T-helper 2 cell treated with Interferon-gamma antibody and Interleukin-4, amounts not matched to agents 5 μg/mL and 100 μg/mL, for 36 hours (primary cell): ENCODE measurements at places on chromosomes 5 and 9.
A peak's percentile ranks its signal among the peaks of the same experiment; 100 is the strongest.

DNA sequence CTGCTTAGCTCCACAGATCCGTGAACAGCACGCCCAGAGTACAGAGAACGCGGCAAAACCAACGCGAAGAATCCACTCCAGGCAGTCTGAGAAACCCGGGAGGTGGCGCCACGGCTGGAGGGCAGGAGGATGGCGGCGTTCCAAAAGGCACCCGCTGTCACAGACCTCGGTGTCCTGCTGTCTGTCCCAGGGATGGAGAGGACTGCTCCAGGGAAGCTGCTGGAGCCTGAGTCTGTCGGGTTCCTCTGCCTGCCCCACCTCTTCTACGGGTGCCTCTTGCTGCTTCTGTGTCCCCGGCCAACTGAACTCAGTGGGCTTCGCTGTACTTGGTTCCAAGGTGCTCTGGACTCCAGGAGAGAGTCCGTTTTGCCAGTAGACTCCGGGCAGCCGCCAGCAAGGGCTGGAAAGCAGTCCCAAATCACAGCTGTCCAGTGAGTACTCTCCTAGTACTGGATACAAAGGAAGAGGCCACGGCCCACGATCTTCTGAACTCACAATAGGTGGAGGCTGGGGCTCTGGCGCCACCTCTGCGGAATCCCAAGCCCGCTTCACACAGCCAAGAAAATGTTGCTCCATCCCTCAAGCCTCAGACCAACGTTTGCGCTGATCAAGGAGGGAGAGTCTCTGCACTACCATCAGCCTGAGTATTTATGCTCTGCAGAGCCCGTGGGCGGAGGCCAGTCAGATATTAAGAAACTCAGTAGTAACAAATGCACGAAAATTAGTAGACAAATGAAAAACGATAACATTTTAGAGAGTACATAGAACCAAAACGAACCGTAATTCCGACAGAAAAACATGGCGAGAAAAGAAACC lies 440 bp downstream of the ANXA2R start:
- peak; percentile 67 for DNase-seq
- no peaks in the 10 kb centered on the region for H3K27me3 ChIP-seq
- H3K4me3 ChIP-seq: peak overlapping the region; percentile 93

- H3K27ac ChIP-seq: no peak overlapping the region
- DNase-seq: no peak
- H3K27me3 ChIP-seq: peaks cover 2% of the 10 kb centered on the region
- no peak overlapping the region for H3K4me3 ChIP-seq
- H3K36me3 ChIP-seq: no peaks in the 10 kb centered on the region
- H3K4me1 ChIP-seq: no peaks in the 10 kb centered on the region
Observed at GRCh38 chr5:78718824-78719223, 70.3 kb upstream of the LHFPL2 start.

GRCh38 chr5:118042076-118042475 lies 946.3 kb downstream of the DTWD2 start:
- no peak overlapping the region for H3K27ac ChIP-seq
- no peak overlapping the region for H3K4me3 ChIP-seq
- H3K27me3 ChIP-seq: no peaks in the 10 kb centered on the region
- H3K4me1 ChIP-seq: no peaks in the 10 kb centered on the region

- H3K27ac ChIP-seq: no peak within 1 kb of the TSS
- H3K36me3 ChIP-seq: no peaks in the 10 kb centered on the region
- H3K4me3 ChIP-seq: no peak within 1 kb of the TSS
- H3K27me3 ChIP-seq: peaks cover 45% of the 10 kb centered on the region
- no peaks in the 10 kb centered on the region for H3K4me1 ChIP-seq
Observed at GRCh38 chr9:76905791-76906646, at the start of gene PRUNE2. Gene PRUNE2 (minus strand): TSS chr9:76906114. CDS start chr9:76905963, 151 bp downstream.

DNA sequence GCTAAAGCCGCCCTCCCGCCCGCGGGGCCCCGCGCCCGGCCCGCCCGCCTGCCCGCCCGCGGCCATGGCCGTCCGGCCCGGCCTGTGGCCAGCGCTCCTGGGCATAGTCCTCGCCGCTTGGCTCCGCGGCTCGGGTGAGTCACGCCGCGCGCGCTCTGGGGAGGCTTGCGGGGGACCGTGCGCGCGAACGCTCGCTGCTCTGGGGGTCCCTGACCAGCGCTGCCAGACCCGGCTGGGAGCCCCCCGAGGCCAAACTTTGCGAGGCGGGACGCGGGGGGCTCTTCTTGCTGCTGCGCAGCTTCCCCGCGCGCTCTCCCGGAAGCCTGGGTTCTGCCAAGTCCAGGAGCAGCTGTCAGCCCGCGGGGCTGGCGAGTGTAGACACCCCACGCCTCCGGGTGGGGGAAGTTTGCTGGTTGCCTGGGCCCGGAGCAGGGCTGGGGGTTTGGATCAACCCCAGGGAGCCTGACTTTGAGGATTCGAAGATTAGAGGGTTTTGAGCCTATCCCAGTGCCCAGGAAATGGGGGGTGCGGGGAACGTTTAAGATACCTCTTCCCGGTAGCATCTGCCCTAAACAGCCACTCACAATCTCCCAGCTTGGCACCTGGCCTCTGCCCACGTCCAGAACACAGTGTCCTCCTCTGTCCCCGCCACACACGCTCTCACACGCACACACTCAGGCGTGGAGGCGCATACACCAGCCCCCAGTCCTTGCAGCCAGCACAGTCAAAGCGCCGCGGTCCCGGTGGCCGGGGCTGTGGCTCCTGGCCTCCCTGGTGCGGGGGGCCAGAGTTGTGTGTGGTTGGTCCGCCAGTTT lies 535 bp downstream of the UNC5A start:
- no peak overlapping the region for H3K27ac ChIP-seq
- H3K27me3 ChIP-seq: peaks cover 62% of the 10 kb centered on the region
- peaks cover 1% of the 10 kb centered on the region for H3K4me1 ChIP-seq
- no peaks in the 10 kb centered on the region for H3K36me3 ChIP-seq
- H3K4me3 ChIP-seq: peak overlapping the region; percentile 75

GRCh38 chr9:135443797-135444425 lies 35.7 kb upstream of the PPP1R26 start:
- no peak for DNase-seq
- H3K4me1 ChIP-seq: peaks cover under 1% of the 10 kb centered on the region
- H3K27me3 ChIP-seq: peaks cover 2% of the 10 kb centered on the region
- H3K27ac ChIP-seq: no peak overlapping the region
- no peaks in the 10 kb centered on the region for H3K36me3 ChIP-seq
- no peak overlapping the region for H3K4me3 ChIP-seq

- no peak for DNase-seq
- H3K4me3 ChIP-seq: no peak overlapping the region
- H3K36me3 ChIP-seq: no peaks in the 10 kb centered on the region
- H3K27me3 ChIP-seq: no peaks in the 10 kb centered on the region
- H3K27ac ChIP-seq: no peak overlapping the region
Observed at GRCh38 chr9:29793970-29794369, 2220.7 kb upstream of the C9orf72 start.

- no peak overlapping the region for H3K27ac ChIP-seq
- no peak for DNase-seq
- H3K36me3 ChIP-seq: peaks cover 43% of the 10 kb centered on the region
Observed at GRCh38 chr5:37184748-37185364, 64.3 kb downstream of the CPLANE1 start.

- H3K36me3 ChIP-seq: no peaks in the 10 kb centered on the region
- H3K27me3 ChIP-seq: no peaks in the 10 kb centered on the region
- no peak for DNase-seq
- no peak overlapping the region for H3K4me3 ChIP-seq
- H3K4me1 ChIP-seq: peaks cover 45% of the 10 kb centered on the region
Observed at GRCh38 chr5:160441311-160441781, 19.7 kb downstream of the PTTG1 start.

GRCh38 chr9:2198956-2199635 lies 183.9 kb downstream of the SMARCA2 start:
- no peak overlapping the region for H3K27ac ChIP-seq
- peaks cover 31% of the 10 kb centered on the region for H3K36me3 ChIP-seq
- no peak overlapping the region for H3K4me3 ChIP-seq

DNA sequence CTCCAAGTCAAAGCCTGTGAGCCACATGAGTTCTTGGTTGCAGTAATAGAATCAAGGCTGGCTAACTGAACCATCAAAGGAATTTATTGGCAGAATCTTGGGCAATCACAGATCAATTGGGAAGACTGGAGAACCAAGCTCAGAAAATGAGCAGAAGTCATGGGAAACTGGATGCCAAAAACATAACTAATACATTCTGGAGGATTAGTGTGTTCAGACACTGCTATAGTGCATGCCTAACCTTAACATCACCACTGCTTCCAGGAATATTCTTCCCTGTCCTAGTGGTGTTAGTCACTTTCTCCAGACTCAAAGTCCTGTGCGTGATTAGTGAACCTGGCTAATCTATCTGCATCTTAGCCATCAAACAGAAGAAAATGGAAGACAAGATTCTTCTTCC lies 843.7 kb downstream of the EFNA5 start:
- DNase-seq: no peak
- H3K27ac ChIP-seq: no peak overlapping the region
- no peaks in the 10 kb centered on the region for H3K27me3 ChIP-seq
- H3K36me3 ChIP-seq: no peaks in the 10 kb centered on the region

- no peak for DNase-seq
- H3K4me3 ChIP-seq: no peak overlapping the region
- H3K27ac ChIP-seq: no peak overlapping the region
Observed at GRCh38 chr5:11139217-11139865, 378.3 kb upstream of the DAP start.

DNA sequence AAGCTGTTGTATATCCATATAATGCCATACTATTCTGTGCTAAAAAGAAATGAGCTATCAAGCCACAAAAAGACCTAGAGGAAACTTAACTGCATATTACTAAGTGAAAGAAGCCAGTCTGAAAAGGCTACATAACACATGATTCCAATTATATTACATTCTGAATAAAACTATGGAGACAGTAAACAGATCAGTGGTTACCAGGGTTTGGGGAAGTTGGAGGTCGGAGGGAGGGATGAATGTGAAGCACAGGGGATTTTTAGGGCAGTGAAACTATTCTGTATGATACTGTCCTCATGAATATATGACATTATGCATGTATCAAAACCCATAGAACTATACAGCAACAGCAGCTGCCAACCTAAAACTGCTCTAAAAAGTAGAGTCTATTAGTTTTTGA lies 5.6 kb upstream of the RFK start:
- DNase-seq: no peak
- H3K36me3 ChIP-seq: no peaks in the 10 kb centered on the region
- H3K4me1 ChIP-seq: peaks cover 25% of the 10 kb centered on the region
- no peak overlapping the region for H3K4me3 ChIP-seq
- no peak overlapping the region for H3K27ac ChIP-seq

- H3K27ac ChIP-seq: no peak overlapping the region
- H3K4me3 ChIP-seq: no peak overlapping the region
- no peaks in the 10 kb centered on the region for H3K27me3 ChIP-seq
- H3K36me3 ChIP-seq: peaks cover 2% of the 10 kb centered on the region
- no peak for DNase-seq
- H3K4me1 ChIP-seq: peaks cover 9% of the 10 kb centered on the region
Observed at GRCh38 chr5:131228646-131229045, 35.2 kb upstream of the CDC42SE2 start.

GRCh38 chr9:109242014-109242413 lies 75.0 kb upstream of the FRRS1L start:
- H3K4me1 ChIP-seq: peaks cover 2% of the 10 kb centered on the region
- no peak overlapping the region for H3K27ac ChIP-seq
- H3K4me3 ChIP-seq: no peak overlapping the region
- H3K36me3 ChIP-seq: no peaks in the 10 kb centered on the region

GRCh38 chr5:72649449-72649848 lies 142.2 kb upstream of the ZNF366 start:
- no peak overlapping the region for H3K4me3 ChIP-seq
- H3K36me3 ChIP-seq: no peaks in the 10 kb centered on the region
- no peak overlapping the region for H3K27ac ChIP-seq
- no peaks in the 10 kb centered on the region for H3K4me1 ChIP-seq
- no peaks in the 10 kb centered on the region for H3K27me3 ChIP-seq
- no peak for DNase-seq

DNA sequence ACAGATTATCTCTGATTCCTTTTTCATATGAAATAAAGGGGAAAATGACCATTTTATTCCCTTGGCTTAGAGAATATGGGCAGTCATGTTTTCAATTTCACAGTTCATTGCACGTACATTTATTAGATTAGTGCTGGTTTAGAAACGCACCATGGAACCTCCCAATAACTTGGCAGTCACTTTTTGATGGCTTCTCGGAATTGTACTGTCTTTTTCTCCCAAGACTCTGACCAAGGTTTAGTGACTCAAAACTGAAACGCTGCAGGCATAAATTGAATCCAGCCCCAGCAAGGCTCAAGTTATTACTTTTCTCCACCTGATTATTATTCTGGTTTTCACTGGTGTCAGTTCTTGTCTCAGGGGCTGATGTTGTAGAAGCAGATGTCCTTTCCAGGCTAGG lies 55.6 kb upstream of the EGFLAM start:
- no peaks in the 10 kb centered on the region for H3K4me1 ChIP-seq
- DNase-seq: no peak
- no peaks in the 10 kb centered on the region for H3K36me3 ChIP-seq
- no peak overlapping the region for H3K27ac ChIP-seq
- H3K4me3 ChIP-seq: no peak overlapping the region
- H3K27me3 ChIP-seq: no peaks in the 10 kb centered on the region

DNA sequence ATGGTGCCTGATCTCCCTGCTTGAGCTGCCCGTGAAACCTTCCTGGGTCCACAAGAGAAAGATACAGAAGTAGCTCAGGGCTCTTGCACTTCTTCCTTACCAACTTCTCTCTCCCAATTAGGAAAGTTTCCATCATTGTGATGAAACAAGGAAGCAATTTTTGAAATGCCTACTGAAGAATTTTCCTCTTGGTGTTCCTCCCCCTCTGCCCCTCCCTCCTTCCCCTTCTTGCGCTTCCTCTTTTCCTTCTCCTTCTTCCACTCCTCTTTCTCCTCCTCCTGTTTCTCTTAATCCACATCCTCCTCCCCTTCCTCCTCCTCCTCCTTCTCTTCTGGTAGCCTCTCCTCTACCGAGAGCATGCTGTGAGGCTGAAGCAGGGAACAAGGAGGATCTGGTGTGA lies 36.3 kb upstream of the OTULINL start:
- H3K4me1 ChIP-seq: peaks cover 6% of the 10 kb centered on the region
- H3K27me3 ChIP-seq: peaks cover 15% of the 10 kb centered on the region
- DNase-seq: no peak
- no peak overlapping the region for H3K4me3 ChIP-seq
- no peak overlapping the region for H3K27ac ChIP-seq

- no peak overlapping the region for H3K27ac ChIP-seq
- no peaks in the 10 kb centered on the region for H3K27me3 ChIP-seq
- H3K36me3 ChIP-seq: no peaks in the 10 kb centered on the region
Observed at GRCh38 chr5:179225387-179225786, 119.9 kb downstream of the ADAMTS2 start.

GRCh38 chr5:159422910-159423309 lies 92.6 kb upstream of the IL12B start:
- no peak for DNase-seq
- no peak overlapping the region for H3K27ac ChIP-seq
- peaks cover 31% of the 10 kb centered on the region for H3K27me3 ChIP-seq
- H3K4me3 ChIP-seq: no peak overlapping the region
- H3K36me3 ChIP-seq: peaks cover 4% of the 10 kb centered on the region

GRCh38 chr5:172494630-172495505 lies 40.5 kb upstream of the SH3PXD2B start:
- no peaks in the 10 kb centered on the region for H3K36me3 ChIP-seq
- no peak overlapping the region for H3K27ac ChIP-seq
- no peak overlapping the region for H3K4me3 ChIP-seq
- no peak for DNase-seq
- H3K4me1 ChIP-seq: no peaks in the 10 kb centered on the region
- peaks cover 1% of the 10 kb centered on the region for H3K27me3 ChIP-seq

GRCh38 chr5:147670815-147671214 lies 111.7 kb downstream of the JAKMIP2 start:
- no peak overlapping the region for H3K4me3 ChIP-seq
- H3K27me3 ChIP-seq: no peaks in the 10 kb centered on the region
- peaks cover 5% of the 10 kb centered on the region for H3K36me3 ChIP-seq
- H3K4me1 ChIP-seq: no peaks in the 10 kb centered on the region
- no peak for DNase-seq

GRCh38 chr9:6628704-6629103 lies 16.8 kb downstream of the GLDC start:
- no peak overlapping the region for H3K27ac ChIP-seq
- H3K4me1 ChIP-seq: no peaks in the 10 kb centered on the region
- DNase-seq: no peak
- peaks cover 13% of the 10 kb centered on the region for H3K27me3 ChIP-seq
- no peak overlapping the region for H3K4me3 ChIP-seq
- H3K36me3 ChIP-seq: no peaks in the 10 kb centered on the region
